ENCODE measurements at places on chromosomes 7 and 10. TPM values are rescaled to one million over a fixed set of nuclear protein-coding genes. Genes with fewer than 3 reads are reported as not detected.

- H3K27me3 ChIP-seq, result peaks cover 14% of the 10 kb centered on the region
- no peak overlapping the region for H3K27ac ChIP-seq
- no peaks in the 10 kb centered on the region for H3K36me3 ChIP-seq
These were observed 128.1 kb upstream of the UNC5B start for GRCh38 chr10:71084061-71084817.

AEBP1 gene
- 64.1 TPM for total RNA-seq

LDB3 gene
- 0.85 TPM for total RNA-seq

SRGN gene
- total RNA-seq, result not detected

GRCh38 chr10:65950075-65950474 lies 975.8 kb upstream of the LRRTM3 start:
- peaks cover 5% of the 10 kb centered on the region for H3K4me1 ChIP-seq
- no peak for DNase-seq
- no peaks in the 10 kb centered on the region for H3K27me3 ChIP-seq
- no peak overlapping the region for H3K4me3 ChIP-seq

TRIM74 gene
- total RNA-seq, result not detected

ADRA2A gene
- 19.3 TPM for total RNA-seq

GRCh38 chr7:138004936-138005335 lies 3.0 kb upstream of the CREB3L2 start:
- no peak overlapping the region for H3K4me3 ChIP-seq
- H3K36me3 ChIP-seq, result peaks cover under 1% of the 10 kb centered on the region
- peak overlapping the region; percentile 27 for H3K27ac ChIP-seq
- no peaks in the 10 kb centered on the region for H3K27me3 ChIP-seq
- peaks cover 21% of the 10 kb centered on the region for H3K4me1 ChIP-seq

DNA sequence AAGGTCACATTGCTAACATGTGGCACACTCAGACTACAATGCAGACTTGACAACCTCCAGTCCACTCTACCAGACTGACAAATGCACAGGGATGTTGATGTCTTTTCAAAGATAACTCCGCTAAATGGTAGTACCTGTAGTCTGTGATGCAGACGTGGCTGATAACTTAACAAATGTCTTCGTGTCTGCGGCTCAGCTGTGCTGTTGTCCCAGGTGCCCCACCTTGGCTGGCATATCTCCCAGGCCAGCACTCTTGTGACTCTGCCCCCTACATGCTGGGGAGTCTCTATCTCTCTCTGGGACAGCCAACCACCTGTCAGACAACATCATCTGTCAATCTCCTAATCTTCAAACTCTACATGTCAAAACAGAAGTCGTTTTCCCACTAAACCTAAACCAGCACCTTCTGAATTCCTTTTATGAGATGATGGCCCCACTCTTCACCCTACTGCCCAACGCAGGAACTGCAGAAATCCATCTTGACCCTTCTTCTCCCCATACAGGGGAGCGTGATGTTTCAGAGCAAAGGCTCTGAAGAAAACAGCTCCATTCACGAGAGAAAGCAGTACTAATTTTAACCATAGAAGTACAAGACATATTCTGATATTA lies 156.4 kb downstream of the USP6NL start:
- no peak overlapping the region for H3K4me3 ChIP-seq
- DNase-seq, result no peak
- H3K4me1 ChIP-seq, result no peaks in the 10 kb centered on the region
- no peak overlapping the region for H3K27ac ChIP-seq
- H3K36me3 ChIP-seq, result peaks cover 14% of the 10 kb centered on the region

DNA sequence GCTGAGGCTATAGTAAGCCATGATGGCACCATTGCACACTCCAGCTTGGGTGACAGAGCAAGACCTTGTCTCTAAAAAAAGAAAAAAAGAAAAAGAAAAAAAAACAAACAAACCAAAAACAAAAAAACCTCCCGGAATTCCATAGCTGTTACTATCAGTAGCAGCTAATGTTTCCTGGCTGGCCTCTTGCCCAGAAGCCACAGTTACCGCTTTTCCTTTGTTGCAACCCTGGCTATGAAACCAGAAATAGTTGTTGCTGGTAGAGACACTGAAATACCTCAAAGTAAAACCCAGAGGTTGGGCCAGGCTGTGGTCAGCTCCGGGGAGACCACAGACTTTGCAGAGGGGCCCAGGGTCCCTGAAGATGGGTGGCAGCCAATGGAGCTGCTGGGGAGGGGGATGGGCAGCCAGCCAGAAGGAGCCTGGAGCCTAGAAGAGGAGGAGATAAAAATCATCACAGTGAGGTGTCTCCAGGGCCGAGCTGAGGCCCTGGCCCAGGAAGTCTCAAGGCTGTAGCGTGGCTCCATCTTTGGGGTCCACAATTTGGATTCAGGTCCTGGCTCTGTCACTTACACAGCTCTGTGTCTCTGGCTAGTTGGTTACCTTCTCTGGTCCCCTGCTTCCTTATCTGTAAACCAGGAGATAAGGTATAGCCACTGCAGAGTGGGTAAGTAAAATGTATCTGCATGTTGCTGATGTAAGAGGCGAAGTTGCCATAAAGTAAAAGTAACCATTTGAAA lies 3.4 kb upstream of the CHST12 start:
- peak overlapping the region; percentile 92 for H3K27ac ChIP-seq
- peaks cover 3% of the 10 kb centered on the region for H3K27me3 ChIP-seq
- peaks cover 22% of the 10 kb centered on the region for H3K4me1 ChIP-seq

Measured in type B pancreatic cell (in vitro differentiated cells).